T-helper 22 cell (primary cell): ENCODE measurements at places on chromosomes 2 and 18.

GRCh38 chr2:39851651-39852110 is 72.6 kb upstream of the THUMPD2 start:
- DNase-seq: no peak

DNA sequence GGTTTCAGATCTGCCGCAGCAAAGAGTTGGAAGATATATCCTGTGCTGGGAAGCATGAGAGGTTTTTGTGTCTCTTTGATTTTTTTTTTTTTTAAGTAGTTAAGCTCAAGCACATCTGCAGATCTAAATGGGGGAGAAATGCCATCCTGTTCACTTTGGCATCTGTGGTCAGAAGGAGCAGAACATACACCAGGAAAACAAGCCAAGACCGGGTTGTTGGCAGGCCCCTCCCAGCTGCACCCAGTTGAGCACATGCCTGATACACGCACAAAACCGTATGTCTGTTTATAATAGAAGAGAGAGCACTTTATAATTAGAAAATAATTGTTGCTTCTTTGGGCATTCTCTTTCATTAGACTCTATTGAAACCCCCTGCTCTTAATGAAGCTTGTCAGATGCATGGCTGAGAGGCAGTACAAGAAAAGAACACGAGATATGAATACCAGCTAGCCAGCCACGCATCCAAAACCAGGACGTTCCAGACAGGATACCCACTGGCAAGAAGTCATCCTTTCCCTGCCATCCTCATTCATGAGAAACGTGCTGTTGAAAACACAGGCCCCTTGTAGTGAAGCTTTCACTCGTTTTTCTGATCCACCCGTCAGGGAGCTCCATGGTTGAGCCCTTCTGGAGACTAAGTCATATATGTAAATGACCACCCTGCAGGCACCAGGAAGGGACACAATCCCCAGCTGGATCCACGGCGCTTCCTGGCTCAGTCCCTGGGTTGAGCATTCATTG is 152.2 kb downstream of the ALPK2 start:
- no peak for DNase-seq

DNA sequence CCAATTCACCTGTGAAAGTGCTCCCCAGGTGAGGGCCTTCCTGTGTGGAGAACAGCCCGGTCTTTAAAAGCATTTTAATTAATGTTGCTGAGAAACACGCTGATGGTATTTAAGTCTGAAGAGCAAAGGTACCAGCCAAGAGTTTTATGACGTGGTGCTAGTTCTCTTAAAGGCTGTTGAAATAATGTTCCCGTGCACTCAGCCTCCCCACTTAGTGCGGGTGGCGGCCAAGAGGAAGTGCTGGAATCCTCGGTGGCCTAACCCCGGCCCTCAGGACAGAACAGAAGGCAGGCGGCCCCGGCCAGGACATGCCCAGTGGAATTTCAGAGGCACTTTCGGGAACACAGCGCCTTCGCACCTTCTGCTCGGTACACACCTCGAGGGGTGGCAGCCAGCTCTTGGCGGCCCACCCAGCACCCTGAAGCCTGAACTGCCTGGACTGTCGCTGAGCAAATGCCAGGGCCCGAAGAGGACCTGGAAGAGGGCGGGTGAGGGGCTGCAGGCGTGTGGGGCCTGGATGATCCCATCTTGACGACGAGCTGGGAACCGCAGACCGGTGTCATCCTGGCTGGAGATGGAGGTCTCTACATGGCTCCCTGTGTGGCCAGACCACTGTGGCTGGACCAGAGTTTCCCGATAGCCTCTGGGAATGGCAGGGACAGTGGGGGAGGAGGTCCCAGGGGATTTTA is 142.9 kb downstream of the ASB1 start:
- no peak for DNase-seq

GRCh38 chr2:234533626-234534025 is 36.7 kb upstream of the ARL4C start:
- DNase-seq: no peak

DNA sequence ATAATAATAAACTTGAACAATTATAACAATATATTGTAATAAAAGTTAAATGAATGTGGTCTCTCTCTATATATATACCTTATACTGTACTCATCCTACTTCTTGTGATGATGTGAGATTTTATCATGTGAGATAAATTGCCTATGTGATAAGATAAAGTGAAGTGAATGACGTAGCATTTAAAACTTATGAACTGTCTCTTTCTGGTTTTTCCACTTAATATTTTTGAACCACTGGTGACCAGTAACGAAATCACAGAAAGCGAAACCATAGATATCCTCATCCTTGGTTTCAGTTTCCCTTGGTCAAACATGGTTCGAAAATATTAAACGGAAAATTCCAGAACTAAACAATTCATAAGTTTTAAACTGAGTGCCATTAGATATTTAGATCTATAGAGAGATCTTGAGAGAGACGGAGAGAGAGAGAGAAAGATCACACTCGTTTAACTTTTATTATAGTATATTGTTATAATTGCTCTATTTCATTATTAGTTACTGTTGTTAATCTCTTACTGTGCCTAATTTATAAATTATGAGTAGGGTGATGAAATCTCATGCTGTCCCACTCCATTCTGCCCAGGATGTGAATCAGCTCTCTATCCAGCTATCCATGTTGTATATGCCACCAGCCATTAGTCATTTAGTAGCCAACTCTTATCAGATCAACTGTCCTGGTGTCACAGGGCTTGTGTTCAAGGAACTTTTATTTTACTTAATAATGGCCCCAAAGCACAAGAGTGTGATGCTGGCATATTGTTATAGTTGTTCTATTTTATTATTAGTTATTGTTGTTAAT is 156.8 kb downstream of the THADA start:
- DNase-seq: no peak

- DNase-seq: no peak
These were observed 11.5 kb downstream of the CATIP start for GRCh38 chr2:218368150-218368528.

DNA sequence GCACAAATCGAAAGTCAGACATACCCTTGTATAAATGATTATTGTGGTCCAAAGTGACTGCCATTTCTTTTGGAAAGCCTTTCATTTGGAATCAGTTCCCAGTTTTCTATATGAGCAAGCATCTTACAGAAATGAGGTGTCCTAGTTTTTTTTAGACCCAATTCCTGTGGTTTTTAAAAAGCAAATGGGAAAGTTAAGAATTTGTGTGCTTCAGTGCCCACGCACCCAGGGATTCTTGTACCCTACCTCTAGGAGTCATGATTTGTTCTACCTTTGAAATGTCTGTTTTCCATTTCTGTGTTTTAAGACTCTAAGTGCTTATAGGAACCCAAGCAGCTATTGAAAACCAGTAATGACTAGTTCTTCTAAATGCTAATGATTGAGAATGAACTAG is 218.1 kb downstream of the CAMKMT start:
- no peak for DNase-seq

GRCh38 chr2:189595417-189595816 is 14.8 kb upstream of the SLC40A1 start:
- DNase-seq: no peak

- no peak for DNase-seq
These were observed 477.3 kb downstream of the MBD2 start for GRCh38 chr18:53747210-53747609.

DNA sequence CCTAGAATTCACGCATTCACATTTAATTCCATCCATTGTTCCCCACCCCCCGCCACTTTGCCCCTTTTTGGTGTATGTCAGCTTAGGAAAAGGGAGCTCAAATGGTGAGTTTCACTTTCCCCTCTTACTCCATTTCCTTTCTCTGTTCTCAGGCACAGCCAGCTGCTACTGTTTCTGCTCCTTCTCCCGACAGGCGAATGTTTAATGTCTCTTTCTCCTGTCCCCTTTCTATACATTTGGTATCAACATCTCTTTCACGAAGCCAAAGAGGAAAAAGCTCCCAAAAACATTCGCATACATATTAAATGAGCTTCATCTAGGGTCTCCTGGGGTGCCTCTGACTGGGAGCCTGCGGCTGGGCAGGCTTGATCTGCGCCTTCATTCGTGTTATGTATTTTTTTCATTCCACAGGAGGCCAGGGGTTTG is 124.2 kb upstream of the SATB2 start:
- no peak for DNase-seq

DNA sequence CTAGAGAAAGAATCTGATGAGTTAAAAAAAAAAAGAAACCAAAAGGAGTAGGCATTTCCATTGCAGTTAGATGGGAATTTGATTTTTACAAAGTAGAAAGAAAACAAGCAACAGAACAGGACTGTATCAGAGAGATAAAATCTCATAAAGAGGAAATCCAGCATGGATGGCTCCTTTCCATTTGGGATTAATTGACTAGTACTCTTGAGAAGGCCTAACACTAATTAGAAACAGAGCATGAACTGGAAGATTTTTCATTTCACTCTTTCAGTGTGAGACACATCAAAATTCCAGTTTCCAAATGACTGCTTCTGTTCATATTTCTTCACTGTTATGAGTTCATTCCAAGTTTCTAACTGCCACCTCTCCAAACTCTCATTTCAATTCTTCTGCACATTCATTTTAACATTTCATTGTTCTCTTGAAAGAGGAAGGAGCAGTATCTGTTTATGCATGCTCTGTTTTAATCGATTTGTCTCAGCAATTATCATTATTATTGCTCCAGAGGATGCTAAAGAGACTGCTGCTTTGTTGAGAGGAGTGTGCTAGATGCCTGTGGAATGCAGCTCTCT is 108.8 kb upstream of the PIEZO2 start:
- no peak for DNase-seq

GRCh38 chr2:197946562-197946961 is 142.2 kb downstream of the PLCL1 start:
- DNase-seq: no peak

DNA sequence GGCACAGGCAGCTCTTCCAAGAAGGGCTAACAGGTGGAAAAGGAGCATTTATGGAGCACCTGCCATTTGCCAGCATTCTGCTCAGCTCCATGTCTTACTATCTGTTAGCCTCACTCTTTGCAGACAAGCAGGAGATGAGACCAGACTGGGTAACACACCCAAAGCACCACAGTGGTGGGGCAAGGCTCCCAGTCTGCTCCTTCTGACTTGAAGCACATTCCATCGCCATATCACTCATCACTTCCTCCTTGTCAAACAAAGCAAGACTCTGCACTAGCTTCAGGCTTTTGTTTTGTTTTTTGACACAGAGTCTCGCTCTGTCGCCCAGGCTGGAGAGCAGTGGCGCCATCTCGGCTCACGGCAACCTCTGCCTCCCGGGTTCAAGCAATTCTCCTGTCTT is 182.8 kb downstream of the MGAT5 start:
- DNase-seq: no peak

DNA sequence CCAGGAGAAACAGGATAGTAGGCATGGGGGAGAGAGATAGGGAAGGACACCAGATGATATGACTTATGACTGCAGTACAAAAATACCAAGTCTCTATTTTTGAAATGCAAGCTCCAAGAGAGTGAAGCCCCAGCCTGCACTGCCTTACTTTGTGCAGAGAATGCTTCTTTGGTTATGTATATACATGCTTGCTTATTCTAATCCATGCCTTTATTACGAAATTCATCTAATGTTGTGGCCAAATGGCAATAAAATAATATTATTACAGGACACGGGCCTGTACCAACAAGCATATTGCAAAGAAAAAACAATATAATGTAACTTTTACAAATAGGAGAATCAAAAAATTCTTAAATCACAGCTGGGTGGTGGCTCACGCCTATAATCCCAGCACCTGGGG is 110.8 kb downstream of the BCL11A start:
- DNase-seq: no peak

DNA sequence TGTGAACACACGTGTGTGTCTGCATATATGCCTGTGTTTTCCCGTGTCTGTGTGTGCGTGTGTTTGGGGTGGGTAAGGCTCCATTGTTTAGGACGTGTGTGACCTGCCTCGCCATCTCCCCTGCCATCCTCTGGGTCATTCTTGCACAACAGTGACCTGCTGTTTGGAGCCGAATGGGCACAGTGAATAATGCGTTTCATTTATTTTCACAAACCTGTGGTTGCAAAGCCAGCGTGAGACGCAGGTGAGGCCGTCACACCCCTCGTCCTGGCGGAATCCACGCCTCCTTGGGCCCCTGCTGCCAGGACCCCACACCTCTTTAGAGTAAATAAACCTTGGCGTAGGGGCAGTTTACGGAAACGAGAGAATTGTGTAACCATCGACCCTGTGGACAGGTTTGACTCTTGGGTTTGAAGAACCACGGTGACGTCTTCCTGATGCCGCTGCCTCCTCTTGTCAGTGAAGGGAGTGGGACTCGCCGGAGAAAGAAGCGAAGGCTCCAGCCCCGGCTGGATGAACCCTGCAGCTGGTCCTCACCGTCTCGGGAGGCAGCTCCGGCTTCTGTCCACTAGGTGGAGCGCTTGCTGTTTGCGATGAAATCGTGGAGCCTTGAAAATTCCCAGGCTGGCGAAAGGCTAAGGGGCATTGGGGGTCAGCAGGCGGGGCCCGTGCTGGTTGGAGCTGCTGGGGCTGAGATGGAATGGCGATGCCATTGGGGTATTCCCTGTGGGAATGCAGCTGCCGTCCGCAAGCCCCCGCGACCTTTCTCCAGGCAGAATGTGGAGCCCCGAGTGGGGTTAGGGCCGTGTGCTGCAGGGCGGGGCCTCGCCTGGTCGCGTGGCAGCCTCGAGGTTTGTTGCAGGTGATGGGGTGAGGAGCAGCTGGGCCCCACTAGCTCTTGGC is 81.1 kb downstream of the RTP5 start:
- DNase-seq: no peak

- DNase-seq: no peak
These were observed 40.5 kb upstream of the GAREM1 start for GRCh38 chr18:32511147-32511546.

- DNase-seq: no peak
These were observed 17.2 kb downstream of the EPHA4 start for GRCh38 chr2:221554769-221555493.

DNA sequence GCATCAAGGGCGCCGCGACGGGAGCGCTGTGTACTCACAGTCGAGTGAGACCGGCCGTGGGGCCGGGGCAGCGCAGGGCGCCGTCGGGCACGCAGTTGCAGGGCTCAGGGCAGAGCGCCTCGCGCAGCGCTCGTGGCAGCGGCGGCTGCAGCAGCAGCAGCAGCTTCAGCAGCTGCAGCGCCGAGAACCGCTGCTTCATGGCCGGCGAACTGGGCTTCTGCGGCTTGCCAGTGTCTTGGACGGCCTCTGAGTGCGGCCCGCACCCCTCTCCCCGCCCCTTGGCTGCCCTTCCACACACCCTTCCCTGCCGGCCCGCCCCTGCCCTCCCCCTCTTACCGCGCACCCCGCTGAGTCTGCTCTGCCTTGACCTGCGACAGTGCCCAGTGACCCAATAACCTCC is at the start of gene LHCGR:
Gene LHCGR (minus strand): TSS at position 252 of the 400 bp plus-strand sequence. CDS start 53 bp downstream, at position 199.
- no peak for DNase-seq

DNA sequence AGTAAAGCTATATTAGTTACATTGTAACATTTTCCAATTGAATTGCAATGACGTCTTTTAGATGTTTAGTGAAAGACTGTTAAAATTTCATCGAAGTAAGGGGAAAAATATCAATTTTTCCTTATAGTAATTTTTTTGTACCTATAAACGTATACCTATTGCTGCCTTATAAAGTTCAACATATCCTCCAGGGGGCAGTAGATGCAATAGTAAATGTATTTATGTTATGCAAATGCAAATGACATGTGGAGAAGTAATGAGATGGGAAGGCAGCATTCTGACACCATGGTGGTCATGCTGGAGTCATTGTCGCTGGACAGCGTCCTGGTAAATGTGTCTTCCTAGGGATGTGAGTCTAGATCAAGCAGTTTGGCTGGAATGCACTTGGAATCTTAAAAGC is 38.7 kb downstream of the MSTN start:
- no peak for DNase-seq

GRCh38 chr2:63092857-63093256 is 42.2 kb downstream of the OTX1 start:
- no peak for DNase-seq
